Osteocyte (in vitro differentiated cells): ENCODE measurements at places on chromosomes 13 and 19. TPM values are rescaled to one million over a fixed set of nuclear protein-coding genes. Genes with fewer than 3 reads are reported as not detected.

ZNF66 gene
- 3.9 and 5.7 TPM in 2 replicates for total RNA-seq

PGLYRP2 gene
- not detected in 2 replicates for total RNA-seq

DAND5 gene
- total RNA-seq, result not detected in 2 replicates

PABPC3 gene
- 0.10 and 0.16 TPM in 2 replicates for total RNA-seq

LATS2 gene
- 48.9 and 58.3 TPM in 2 replicates for total RNA-seq

MEDAG gene
- total RNA-seq, result 2.0 and 2.7 TPM in 2 replicates

STOML3 gene
- total RNA-seq, result not detected in 2 replicates

IRGC gene
- total RNA-seq, result not detected in 2 replicates
